ENCODE measurements at places on chromosomes 11 and 22.
A peak's percentile ranks its signal among the peaks of the same experiment; 100 is the strongest.

GRCh38 chr11:9250139-9250582, 15.0 kb downstream of the DENND5A start:
- DNase-seq = no peak

GRCh38 chr22:43053176-43053575, 36.0 kb downstream of the TTLL1 start:
- no peak for DNase-seq

DNA sequence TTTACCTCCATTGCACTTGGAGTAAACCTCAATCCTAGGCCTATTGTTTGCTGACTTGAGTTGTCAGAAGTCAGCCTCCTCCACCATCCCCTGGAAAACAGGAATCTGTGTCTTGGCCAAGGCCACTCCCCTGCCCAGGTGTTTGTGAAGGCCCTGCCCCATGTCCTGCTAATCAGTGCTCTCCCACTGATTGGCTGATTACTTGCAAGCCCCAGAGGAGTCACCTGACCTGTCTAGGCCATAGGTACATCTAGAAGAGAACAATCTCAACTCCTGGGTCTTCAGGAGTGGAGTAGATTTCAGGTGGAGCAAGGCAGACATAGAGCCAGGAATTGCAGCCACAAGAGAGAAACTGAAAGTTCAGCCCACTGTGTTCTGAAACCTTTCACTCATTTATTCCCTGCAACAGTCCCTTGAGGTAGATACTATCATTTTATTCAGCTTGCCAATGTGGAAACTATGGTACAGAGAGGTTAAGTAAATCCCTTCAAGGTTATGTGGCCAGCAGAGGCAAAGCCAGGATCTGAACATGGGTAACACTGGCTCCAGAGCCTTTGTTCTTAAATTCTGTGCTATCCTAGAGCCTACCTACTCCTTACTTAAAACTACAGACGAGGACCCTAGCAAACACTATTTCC, 10.4 kb downstream of the OAF start:
- no peak for DNase-seq

GRCh38 chr11:69449320-69450063, 32.0 kb upstream of the LINC01488 start:
- peak; percentile 46 for DNase-seq

GRCh38 chr11:64577202-64577601, 13.8 kb upstream of the SLC22A12 start:
- no peak for DNase-seq

GRCh38 chr22:39435616-39436015, 21.2 kb upstream of the MGAT3 start:
- DNase-seq = no peak

GRCh38 chr11:63699896-63700295, 18.6 kb downstream of the RTN3 start:
- no peak for DNase-seq

DNA sequence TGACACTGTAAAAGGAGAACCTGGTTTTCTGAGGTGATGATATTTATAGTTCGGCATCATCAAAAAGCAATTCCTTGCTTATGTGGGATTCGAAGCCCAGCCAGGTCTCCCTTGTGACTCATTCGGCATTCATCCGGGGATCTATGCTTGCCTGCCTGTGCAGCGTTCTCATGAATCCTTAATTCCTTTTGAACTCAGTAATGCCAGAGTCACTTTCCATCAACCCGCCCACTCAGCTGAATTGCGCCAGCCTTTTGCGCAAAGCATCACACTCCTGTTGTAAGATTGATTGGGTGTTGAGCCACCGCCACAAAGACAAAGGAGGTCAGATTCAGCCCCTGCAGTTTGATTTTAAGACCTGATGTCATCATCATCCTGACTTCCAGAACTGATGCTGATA, 128.6 kb downstream of the SLC17A6 start:
- peak; percentile 90 for DNase-seq

DNA sequence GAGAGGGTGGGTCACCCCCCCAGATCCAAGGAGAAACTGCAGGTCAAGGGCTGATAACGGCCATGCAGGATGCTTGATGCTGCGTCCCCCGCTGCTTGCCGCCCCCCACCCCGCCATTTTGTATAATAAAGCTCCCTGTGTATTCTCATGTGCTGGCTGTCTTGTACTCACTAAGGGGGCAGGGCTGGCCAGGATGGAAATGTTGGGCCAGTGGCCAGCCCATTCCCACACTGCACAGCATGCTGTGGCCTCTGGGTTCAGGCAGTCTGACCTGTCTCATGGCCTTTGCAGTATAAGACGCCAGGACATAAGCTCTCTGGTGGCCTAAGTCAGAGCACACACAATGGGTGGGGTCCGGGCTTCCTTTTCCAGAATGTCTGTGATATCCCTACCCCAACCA, 421 bp upstream of the PRR33 start:
- no peak for DNase-seq

DNA sequence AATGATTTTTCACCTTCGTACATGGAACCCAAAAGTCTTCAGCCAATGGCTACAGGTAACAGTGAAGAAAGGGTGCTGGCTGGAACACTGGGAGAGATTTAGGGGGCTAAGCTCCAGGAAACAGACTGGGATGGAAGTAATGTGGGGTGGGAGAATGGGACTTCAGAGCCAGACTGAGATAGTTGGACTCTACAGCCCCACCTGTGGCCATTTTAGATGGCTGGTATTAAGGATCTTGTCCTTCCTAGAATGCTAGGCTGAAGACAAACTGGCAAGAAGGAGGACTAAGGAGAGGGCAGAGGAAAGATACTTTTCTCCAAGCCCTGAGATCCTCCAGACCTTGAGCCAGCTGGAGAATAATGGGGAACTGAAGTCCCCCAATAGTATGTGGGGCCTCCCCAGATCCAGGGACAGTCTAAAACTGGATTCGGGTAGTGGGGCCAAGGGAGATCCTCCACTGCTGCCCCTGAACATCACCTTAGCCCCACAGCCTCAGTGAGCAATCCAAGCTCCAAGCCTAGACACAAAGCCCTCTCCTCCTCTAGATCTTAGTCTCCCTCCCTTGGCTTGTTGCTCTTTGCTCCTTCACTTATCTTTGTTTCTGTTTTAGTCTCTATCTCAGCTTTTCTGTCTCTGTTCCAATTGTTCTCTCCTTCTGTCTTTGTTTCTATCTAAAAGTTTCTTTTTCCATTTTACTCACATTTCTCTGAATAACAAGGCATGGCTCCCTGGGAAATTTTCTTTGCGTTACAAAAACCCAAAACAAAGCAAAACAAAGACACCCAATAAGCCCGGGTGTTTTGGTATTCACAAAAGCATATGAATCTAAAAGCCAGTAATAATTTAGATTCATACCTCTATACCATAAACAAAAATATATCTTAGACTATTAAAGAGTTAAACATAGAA, 16.2 kb upstream of the RRAS2 start:
- no peak for DNase-seq

Measured in amniotic stem cell (primary cell).